Fibroblast of skin of right quadriceps (primary cell): ENCODE measurements at places on chromosomes 7 and 10.

DNA sequence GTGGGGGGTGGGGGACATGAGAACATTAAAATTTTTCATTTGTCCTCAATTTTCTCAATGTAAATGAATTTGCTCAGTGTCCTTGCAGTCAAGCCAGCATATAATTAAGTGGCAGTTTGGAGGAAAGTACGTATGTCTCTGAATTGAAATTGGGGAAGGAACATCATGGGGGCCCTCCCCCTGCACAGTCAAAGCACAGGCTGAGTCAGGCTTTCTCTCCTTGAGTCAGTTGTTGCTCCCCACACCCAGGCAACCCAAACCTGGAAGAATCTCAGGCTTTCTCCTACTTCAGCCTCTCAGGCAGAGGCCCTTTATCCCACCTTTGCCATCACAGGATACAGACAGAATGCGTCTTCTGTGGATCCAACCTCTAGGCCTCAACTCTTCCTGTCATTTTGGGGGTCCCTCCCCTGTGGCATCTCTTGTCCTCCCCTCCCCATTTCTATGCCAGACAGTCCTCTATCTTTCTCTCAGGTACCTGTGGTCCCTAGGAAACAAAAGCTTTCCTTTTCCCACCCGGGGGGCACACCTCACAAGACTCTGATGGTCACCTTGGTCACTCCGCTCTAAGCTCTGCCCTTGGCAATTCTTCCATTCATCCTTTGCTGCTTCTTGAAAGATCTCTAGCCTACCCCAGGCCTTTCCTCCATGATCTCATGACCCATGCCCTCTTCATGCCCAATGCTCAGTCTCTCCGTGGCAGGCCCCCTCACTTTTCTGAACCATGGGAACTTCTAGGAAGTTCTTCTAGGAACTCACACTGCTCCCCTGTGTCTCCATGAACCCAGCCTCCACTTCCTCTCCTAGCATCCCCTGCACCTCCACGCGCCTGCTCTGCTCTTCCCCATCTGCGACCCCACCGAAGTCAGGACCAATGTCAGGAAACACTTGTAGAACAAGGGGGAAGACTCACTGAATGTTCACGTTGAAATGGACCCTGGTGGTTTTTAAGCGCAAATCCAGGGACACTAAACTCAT, 40.4 kb downstream of the CREB3L2 start:
- DNase-seq, result peak; percentile 50

- no peak for DNase-seq
These were observed 33.4 kb downstream of the PPP1R17 start for GRCh38 chr7:31720366-31720765.

GRCh38 chr7:149223761-149224160, 15.7 kb upstream of the ZNF212 start:
- DNase-seq, result no peak

- no peak for DNase-seq
These were observed 19.8 kb downstream of the STAMBPL1 start for GRCh38 chr10:88899886-88900285.

GRCh38 chr10:22640359-22640758, 74.0 kb downstream of the PIP4K2A start:
- no peak for DNase-seq

DNA sequence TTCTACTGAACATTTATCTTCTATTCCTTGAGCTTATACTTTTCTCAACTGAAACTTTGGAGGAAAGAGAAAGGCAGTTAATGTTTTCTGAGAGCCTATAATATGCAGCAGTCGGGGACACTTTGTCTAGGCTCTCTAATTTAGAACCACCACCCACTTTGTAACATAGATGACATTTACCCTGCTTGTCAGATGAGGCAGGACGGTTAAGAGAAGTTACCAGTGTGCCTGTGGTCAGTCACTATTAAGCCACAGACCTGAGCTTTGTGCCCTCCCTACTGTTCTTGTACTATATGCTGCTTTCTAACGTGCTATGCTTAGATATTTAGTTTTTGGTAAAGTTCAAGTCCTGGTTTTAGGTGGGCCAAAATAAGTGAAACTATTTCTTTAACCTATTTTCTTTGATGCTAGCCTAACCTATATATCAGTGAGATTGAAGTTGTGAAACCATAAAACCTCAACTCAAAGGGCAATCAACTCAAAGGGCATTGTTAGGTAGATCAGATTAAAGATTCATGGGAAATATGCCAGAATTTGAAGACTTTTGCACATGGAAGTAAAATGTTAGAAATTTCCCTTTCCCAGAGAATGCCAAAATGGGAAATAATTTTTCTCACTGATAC, 156.5 kb upstream of the AGR3 start:
- DNase-seq, result no peak

- DNase-seq, result no peak
These were observed 60.5 kb downstream of the SH2D4B start for GRCh38 chr10:80598084-80598798.

- no peak for DNase-seq
These were observed 67.8 kb downstream of the TAF3 start for GRCh38 chr10:7886056-7886455.
